ENCODE measurements at places on chromosomes 3 and 15. TPM values are rescaled to one million over a fixed set of nuclear protein-coding genes. Genes with fewer than 3 reads are reported as not detected.

DNA sequence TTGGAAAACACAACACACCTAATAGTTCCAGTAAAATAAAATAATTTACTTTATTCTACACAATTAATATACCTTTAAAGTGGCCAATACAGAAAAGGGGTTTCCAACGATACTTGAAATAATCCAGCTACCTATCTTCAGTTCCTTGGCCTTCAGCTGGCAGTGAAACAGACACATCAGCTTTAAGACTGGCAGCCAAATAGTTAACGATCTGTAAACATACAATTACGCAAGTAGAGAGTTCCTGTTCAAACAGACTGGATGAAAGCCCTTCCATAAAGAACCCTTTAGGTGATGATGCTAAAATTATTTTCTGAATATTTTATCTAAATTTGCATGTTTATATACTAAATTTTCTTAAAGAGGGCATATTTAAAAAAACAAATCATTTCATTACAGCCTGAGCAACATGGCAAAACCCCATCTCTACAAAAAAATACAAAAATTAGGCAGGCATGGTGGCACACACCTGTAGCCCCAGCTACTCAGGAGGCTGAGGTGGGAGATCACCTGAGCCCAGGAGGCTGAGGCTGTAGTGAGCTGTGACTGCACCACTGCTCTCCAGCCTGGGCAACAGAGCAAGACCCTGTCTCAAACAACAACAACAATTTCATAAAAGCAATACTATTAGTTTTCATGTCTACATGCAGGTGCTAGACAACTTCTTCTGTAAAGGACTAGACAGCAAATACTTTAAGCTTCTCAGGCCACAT, 12.9 kb downstream of the DYNC1LI1 start:
- no peak for DNase-seq

- no peak for DNase-seq
Measured at GRCh38 chr15:66130496-66131034, 123.0 kb downstream of the MEGF11 start.

GRCh38 chr15:63203451-63204090, 14.2 kb downstream of the RAB8B start:
- no peak for DNase-seq

The PLIN1 gene
- total RNA-seq, result 0.64 TPM

The P2RY13 gene
- not detected for total RNA-seq

GRCh38 chr3:112671930-112672715, 31.2 kb upstream of the CCDC80 start:
- DNase-seq, result no peak

DNA sequence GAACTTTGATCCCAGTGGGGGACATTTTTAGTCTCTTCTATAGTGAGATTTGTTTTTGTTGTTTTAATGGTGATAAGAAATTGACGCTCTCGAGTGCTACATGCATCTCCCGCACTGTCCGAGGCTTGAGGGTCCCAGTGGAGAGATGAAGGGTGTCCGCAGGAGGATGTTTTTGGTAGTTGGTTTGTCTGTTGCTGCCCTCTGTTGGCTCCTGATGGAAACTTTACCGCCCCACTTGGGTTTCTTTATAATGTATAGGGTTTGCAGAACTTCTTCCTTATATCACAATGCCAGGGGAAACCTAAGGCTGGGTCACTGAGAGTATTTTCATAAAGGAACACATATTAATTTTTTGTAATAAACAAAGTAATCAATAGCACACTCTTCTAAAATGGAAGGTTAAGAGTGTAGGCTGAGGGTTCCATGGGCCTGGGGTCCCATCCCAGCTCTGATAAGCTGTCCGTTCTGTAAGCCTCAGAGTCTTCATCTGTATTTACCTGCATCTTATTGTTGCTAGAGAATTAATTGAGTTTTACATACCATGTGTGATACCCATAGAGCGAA, 185.3 kb upstream of the FEZF2 start:
- DNase-seq, result peak; percentile 49

- no peak for DNase-seq
Measured at GRCh38 chr3:56051052-56051451, 417.2 kb downstream of the ERC2 start.

DNA sequence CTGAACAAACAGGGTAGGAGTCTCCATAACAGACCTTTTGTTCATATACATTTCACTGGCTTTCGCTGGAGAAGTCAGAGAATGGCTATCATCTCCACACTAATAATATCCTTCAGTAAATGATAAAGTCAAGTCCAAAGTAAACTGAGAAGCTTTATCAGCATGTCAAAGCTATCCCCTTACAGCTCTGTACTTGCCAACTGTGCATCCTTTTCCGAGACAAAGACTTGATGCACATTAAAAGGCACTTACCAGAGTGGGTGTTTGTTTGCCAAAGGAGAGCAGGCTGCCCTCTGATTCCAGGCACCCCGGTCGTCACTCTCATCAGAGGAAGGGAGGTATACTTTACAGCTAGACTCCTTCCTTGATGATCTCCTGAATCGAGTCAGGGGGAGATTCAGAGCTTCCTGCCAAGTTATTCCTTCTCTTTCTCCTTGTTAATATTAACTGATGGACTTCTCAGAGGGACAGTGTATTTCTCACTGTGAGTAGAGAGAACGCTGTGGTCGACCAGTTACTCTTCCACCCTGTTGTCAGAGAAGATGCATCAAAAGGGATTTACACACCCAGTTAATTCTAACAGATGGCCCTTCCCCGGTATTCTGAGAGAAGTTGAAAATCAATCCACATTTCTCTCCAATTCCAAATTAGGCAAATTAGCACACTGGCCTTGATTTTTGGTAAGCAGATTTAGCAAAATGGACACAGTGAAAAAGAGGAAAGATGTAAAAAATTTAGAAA, 504.7 kb upstream of the NR2F2 start:
- DNase-seq, result no peak

The CXCR6 gene
- total RNA-seq, result not detected

DNA sequence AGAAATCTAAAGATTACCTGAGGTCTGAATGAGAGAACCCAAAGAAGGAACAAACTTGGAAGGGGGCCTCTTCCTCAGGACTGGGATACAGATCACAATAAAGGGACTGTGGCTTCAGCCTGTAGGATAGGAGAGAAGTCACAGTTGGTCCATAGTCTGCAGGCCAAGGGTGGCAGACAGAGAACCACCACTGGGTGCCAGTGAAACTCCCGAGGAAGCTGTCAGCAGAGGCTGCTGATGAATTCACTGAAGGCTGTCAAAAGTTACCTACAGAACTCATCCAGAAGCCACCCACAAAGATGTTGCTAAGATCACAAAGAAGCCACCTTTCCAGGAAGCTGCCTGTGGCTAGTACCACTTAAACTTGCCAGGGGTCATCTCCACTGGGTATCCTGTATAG, 78.5 kb downstream of the TMCO5A start:
- DNase-seq, result no peak

The GRIP2 gene
- total RNA-seq, result 6.6 TPM

The ZNF619 gene
- 8.0 TPM for total RNA-seq

DNA sequence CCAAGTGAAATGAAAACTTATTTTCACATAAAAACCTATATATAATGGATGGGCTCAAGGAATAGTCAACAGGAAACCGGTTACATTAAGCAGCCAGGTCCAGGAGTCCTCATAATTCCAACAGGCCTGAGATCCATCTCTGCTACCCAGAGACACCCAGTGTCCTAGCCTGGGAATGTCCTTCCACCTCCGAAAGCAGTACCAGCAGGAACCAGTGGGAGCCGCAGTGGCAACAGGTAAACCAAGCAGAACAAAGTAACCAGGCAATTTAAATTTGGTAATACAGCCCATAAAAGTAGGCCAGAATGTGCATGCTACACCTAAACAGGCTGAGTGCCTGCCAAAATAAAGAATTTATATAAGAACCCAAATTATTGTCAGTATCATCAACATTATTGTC, 195.6 kb downstream of the ZBBX start:
- no peak for DNase-seq

DNA sequence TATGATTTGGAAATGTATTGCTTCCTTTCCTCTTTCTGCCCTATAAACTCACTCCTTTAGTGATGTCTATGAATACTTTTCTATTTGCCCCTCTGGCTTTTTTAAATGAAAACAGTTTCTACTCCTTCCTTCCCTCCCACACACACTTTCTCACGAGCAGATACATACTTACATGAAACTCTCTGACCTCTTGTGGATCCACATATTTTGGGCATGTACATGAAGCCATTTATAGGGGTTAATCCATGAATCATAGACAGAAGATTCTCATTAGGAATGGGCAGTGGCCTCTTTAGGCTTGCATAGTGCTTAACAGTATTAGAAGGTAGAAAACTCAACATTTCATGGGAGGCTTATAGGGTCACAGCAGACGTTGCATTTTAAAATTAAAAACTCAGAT, 24.8 kb downstream of the ANAPC13 start:
- no peak for DNase-seq

The SLC9C1 gene
- total RNA-seq, result 0.13 TPM

DNA sequence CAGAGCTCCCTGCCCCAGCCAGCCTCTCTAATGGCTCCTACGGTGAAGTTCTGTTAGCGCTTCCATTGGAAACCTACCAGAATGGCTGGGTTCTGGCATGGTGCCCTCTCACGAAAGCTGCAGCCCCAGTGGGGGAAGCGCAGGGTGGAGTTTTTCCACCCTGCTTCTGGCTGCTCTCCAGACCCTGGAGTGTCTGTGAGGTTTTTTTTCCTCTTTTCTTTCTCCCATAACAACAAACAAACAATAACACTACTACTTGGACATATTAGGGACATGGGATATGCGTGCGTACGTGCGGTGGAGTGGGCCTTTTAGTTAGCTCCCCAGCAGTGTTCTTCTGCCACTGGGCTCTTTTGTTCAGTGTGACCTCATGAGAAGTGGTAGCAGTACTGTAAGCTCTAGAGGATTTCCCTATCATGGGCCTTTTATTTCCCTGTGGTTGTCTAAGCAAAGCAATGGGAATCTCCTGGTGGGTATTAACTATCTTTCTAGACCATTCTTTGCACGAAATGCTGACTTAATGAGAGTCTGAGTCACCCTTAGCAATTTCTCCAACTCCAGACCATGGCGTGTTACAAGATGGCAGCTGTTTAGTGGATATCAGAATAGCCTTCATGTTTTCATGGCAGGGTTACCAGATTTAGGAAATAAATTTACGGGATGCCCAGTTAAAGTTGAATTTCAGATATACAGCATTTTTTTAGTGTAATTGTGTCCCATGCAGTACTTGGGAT, 161.9 kb downstream of the FNDC3B start:
- no peak for DNase-seq

The CLN6 gene
- total RNA-seq, result 42.1 TPM

DNA sequence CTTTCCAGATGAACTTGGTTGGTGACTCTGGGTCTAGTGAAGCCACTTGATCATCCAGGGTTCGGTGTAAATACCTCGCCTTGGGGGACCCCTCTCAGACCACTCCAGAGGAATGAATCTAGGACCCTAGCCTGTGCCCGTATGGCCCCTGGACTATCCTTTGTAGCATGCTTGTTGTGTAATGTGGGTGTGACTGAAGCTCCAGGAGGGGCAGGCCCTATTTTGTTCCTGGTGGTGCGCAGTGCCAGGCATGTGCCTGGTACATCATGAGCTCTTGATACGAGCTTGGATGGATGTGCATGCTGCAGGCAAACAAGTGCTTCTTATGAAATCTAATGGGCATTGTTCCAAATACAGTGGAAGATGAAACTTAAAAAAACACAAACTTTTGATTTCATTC, 82.8 kb downstream of the EBLN2 start:
- DNase-seq, result no peak

DNA sequence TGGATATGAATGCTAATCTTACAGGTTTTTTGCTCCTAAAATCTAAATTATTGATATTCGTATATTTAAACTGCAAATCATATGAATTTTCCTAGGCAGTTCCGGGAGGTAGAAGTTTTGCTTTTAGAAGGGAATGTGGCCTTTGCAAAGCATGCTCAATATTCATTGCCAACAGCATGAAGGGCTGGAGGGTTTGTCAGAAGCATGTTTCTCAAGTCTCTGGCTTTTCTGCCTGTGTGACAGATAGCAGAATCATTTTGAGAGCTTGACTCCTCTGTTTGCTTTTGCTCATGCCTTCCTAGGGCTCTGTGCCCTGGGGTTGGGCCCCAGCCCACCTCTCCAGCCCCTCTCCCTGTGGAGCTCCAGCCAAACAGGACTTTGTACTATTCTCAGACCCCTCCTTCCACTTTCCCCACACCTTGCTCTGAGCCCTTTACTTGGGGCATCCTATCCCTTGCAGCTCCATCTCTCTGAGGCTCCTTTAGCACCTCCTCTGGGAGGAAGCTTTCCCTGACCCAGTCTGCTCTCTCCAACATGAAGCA, 91.3 kb downstream of the ARNT2 start:
- DNase-seq, result no peak

GRCh38 chr3:141326626-141327025, 41.7 kb upstream of the ZBTB38 start:
- DNase-seq, result no peak

DNA sequence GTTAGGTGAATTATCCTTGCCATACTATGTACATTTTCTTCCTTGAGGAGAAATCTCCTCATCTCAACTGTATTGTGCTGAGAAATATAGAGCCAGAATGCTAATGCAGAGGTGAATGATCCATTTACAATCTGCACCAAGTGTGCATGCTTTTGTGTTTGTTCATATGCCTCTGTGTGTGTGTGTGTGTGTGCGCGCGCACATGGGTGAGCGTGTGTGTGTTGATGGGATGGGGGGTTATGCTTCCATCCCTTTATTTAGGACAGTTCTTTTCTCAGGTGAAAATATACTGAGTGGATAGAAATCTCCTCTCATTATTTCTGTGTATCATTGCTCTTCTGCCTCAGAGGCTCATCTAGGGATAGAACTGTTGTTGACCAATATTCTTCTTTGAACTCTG, 626.1 kb downstream of the MCTP2 start:
- DNase-seq, result no peak

The CHRNB4 gene
- not detected for total RNA-seq

The SNURF gene
- total RNA-seq, result 12.3 TPM

GRCh38 chr3:71629289-71629688, 45.8 kb upstream of the FOXP1 start:
- no peak for DNase-seq
